A375 (cell line): ENCODE measurements at places on chromosomes 6 and 20. TPM values are rescaled to one million over a fixed set of nuclear protein-coding genes. Genes with fewer than 3 reads are reported as not detected.

The NKX2-4 gene
- total RNA-seq, result 4.1 and 5.5 TPM in 2 replicates

The ARHGAP18 gene
- 20.9 and 25.0 TPM in 2 replicates for total RNA-seq

The IMPG1 gene
- not detected in 2 replicates for total RNA-seq

The CCN6 gene
- 1.1 and 2.5 TPM in 2 replicates for total RNA-seq

The SLC17A3 gene
- total RNA-seq, result not detected in 2 replicates

The STX11 gene
- total RNA-seq, result 0.08 and 0.24 TPM in 2 replicates

The AVP gene
- total RNA-seq, result not detected in 2 replicates

The PHACTR3 gene
- total RNA-seq, result not detected in 2 replicates

The TP53TG5 gene
- 1.1 TPM in 1 of 2 replicates, not detected in the other for total RNA-seq

The TMEM14B gene
- 58.5 and 65.8 TPM in 2 replicates for total RNA-seq

The TOMM6 gene
- 94.8 and 96.0 TPM in 2 replicates for total RNA-seq

The KIF25 gene
- 0.29 TPM in 1 of 2 replicates, not detected in the other for total RNA-seq

The HTR1B gene
- 0.15 TPM in 1 of 2 replicates, not detected in the other for total RNA-seq

The FRS3 gene
- 3.1 TPM in 2 replicates for total RNA-seq

The SLC17A2 gene
- not detected in 2 replicates for total RNA-seq

The ROMO1 gene
- 663 and 700 TPM in 2 replicates for total RNA-seq
